AG20443 (cell line): ENCODE measurements at places on chromosomes 5 and 9.

DNA sequence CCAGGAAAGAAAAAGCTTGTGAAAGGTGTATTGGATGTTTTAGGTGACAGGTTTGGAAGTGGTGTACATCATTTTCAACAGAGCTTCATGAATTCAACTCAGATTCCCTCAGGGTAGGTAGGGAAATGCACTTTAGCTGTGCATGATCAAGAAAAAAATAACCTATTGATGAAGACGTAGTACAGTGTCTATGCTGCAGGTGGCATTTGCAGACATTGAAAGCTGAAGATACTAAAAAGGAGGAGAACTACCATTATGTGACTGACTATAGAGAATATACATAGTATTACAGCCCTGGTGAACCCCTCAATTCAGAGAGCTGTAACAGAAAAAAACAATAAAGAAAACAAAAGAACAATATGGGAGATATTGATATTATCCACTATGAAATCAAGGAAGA lies 2344.7 kb upstream of the ACO1 start:
- no peak for DNase-seq

DNA sequence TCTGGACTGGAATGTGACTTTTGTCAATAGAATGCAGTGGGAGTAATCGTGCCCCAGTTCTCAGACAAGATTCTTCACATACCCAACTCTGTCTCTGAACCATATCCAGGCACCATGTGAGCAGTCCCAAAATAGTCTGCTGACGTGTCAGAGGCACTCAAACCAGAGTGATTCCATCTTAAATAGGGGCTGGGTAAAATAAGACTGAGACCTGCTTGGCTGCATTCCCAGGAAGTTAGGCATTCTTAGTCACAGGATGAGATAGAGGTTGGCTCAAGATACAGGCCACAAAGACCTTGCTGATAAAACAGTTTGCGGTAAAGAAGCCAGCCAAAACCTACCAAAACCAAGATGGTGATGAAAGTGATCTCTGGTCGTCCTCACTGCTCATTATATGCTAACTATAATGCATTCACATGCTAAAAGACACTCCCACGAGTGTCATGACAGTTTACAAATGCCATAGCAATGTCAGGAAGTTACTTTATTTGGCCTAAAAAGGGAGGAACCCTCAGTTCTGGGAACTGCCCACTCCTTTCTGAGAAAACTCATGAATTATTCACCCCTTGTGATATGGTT lies 16.9 kb upstream of the PLCXD3 start:
- DNase-seq, result peak; percentile 76

DNA sequence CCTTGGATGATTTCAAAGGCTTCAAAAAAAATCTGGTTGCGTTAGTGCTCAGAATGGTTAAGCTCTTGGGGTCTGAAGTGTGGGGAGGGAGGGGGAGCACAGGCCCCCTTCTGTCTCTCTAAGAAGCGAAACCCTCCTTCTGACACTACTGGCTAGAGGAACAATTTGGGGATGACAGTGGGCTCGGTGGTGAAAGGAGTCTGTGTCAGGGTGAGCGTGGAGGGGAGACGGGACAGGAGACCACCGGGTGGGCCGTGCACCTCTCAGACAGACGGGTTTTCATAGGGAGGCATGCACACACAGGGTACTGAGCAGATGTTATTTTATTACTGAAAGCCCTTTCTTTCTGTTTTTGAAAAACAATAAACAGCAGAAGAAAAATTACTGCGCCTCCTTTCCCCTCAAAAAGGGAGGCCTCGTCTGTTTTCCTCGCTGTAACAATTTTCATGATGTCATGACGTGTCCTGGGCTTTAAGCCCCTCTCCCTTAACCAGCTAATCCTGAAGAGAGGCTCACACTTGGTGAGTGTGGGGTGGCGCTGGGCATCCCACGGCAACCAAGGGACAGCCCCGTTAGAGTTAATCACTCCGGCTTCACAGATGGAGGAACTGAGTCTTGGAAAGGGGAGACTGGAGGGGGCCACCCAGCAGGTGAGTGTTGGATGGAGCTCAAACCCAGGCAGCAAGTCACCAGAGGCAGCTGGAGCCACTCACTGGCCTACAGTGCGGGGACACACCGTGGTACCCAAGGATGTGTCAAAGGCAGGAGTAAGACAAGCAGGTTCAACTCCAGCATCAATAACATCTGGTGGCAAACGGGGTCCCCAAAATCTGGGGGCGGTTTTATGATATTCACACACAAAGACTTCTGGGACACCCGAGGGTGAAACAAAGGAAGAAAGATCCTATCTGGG lies 53.4 kb downstream of the PTCH1 start:
- no peak for DNase-seq

- DNase-seq, result no peak
These were observed 67.7 kb upstream of the SPOCK1 start for GRCh38 chr5:137566780-137567179.

- no peak for DNase-seq
These were observed 141.1 kb upstream of the RAD23B start for GRCh38 chr9:107141967-107142366.

- no peak for DNase-seq
These were observed 403.9 kb downstream of the ZNF608 start for GRCh38 chr5:124342584-124342983.

DNA sequence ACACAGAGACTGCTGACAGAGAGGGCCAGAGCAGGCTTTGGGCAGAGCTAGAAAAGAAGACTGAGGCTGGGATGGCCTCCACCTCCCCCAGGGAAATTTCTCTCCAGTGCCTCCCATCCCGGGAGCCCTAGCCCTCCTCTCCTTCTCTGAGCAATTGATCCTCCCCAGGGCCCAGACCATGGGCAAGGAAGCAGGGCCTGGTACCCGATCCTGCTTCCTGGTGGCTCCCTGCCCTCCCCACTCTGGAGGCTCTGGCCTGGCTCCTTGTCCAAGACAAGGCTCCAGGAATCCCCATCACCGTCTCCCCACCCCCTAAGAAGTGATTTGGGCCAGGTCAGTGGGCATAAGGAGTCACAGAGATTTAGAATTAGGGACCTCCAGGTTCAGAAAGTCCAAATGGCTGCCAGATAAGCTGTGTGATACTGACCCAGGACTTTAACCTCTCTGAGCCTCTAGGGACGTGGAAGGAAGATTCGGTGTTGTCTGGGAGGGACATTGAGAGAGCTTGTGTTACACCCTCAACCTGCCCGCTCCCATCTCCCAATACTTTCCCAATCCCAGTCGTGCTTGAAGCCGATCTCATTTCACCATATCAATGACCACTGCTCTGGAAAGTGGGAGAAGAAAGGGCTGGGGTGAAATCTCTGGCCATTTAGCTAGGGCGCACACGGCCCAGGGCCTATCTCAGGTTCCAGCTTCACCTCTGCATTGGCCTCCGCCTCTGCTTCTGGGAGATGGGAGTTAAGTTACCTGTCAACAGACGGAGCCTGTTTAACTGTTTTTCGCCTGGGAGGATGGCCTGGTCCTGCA lies 25.8 kb upstream of the KIF12 start:
- no peak for DNase-seq

- peak; percentile 61 for DNase-seq
These were observed at the start of gene KCNIP1 for GRCh38 chr5:170503990-170504596. Gene KCNIP1 (plus strand): TSS chr5:170504020.

- no peak for DNase-seq
These were observed 12.5 kb downstream of the ECM2 start for GRCh38 chr9:92522983-92523970.

DNA sequence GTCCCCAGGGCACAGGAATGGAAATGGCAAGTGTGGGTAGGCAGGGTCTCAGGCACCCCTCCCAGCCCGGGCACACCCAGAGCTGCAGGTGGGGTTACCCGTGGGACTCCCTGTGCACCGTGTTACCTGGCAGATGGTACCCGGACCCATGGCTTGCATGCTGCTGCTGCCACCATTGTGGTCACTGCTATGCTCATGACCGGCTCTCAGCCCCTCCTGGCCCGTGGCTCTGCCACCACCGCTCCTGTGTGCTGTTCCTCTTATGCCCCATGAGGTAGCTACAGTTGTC lies 21.7 kb upstream of the HMCN2 start:
- no peak for DNase-seq

GRCh38 chr5:148806520-148806931 lies 19.9 kb upstream of the ADRB2 start:
- DNase-seq, result no peak

- peak; percentile 38 for DNase-seq
These were observed 18.0 kb upstream of the STARD4 start for GRCh38 chr5:111530298-111530740.

DNA sequence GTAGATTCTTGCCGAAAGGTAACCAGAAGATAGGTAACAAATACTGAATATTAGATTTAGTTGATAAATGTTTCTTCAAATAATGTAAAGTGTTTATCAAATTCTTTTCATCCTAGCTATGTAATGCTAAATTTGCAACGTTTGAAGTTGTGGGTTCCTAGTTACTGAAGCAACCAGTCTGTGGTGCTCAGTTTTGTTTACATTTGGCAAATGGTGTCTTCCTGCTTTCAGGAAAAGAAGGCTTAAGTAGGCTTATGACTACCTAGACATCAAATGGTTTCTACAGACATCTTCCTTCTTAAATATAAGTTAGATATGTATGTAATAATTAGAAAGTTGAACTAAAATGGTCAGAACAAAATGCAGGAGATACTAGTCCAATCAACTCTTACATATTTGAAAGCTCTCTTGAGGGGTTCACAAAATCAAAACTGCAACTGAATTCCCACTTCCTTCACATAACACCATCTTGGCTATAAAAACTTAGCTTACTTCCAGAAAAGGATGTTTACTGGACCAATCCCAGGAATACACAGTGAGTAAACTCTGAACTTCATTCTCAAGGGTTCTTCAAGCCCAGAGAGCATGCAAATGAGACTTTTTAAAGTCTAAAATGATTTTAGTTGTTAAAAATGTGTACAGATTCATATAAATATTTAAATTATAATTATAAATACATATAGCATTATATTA lies 125.7 kb upstream of the ITGA1 start:
- DNase-seq, result no peak
